Uterus (tissue), 4 donors: ENCODE measurements at places on chromosomes 11 and 22.

- H3K27me3 ChIP-seq = no peaks in the 10 kb centered on the region
- no peaks in the 10 kb centered on the region for H3K36me3 ChIP-seq
- no peak overlapping the region for H3K27ac ChIP-seq
- peaks cover 11% of the 10 kb centered on the region for H3K4me1 ChIP-seq
These were observed 66.2 kb downstream of the HIPK3 start for GRCh38 chr11:33323421-33323820.

DNA sequence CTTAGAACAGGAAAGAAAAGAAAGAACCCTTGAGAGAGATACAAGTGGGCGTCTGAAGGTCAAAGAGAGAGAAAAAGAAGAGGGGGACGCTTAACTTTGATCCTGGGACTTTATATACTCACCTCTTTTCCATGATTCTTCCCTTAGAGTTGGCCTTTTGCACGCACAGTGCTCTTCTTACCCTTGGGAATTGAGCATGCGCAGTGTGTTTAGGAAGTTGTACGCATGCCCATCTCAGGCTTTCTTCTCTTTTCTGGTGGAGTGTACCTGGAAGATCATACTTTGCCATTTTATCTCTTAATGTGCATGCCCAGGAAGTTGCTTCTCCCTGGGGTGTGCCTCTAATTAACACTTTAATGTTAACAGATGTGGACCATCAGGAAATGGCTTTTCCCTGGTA lies 229.6 kb upstream of the ANO3 start:
- H3K36me3 ChIP-seq = no peaks in the 10 kb centered on the region
- no peak overlapping the region for H3K4me3 ChIP-seq
- DNase-seq = no peak
- H3K4me1 ChIP-seq = no peaks in the 10 kb centered on the region

GRCh38 chr22:39173050-39173706 lies 20.7 kb upstream of the CBX7 start:
- peak overlapping the region; percentile 81 for H3K27ac ChIP-seq
- H3K4me1 ChIP-seq = no peaks in the 10 kb centered on the region
- H3K4me3 ChIP-seq = no peak overlapping the region
- DNase-seq = no peak
- H3K27me3 ChIP-seq = no peaks in the 10 kb centered on the region
- no peaks in the 10 kb centered on the region for H3K36me3 ChIP-seq

DNA sequence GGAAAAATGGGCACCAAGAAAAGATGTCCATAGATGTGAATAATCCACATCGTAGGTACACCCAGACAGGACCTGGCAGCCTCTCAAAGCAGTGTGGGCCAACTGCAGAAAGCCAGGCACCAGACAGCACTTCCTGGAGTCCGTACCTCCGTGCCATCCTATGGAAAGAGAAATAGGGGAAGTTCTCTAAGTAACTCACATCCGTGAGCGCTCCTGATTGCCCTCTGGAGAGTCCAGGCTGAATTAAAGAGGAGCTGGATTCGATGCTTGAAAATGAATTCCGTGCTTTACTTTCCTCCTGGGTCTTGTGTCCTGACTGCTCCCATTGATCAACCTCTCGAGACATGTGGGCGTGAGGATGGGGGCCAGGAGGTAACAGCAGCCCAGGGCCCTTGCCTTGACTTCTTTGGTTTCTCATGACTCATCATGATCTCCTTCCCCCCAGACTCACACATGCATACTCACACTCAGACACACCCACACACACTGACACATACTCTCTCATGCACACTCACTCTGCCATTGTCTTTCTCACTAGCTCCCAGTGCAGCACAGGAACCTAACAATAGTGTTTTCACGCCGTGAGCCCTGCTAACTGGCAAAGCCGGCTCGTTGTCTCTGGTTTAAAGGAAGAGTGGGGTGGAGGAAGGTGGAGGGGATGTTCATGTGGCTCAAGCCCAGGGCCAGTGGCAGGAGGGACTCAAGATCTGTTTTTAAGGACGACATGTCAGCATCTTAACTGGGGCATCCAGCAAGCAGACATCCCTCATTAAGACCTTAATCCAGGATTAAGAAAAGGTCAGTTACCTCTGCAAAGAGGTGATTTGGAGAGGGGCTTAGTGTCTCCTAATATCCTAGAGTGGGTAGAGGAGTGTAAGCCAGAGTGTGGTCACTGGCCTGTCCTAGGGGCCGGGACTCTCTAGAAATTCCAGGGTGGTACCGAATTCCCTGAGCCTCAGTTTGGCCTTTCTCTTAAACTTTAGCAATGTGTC lies 104.2 kb downstream of the SCN3B start:
- no peaks in the 10 kb centered on the region for H3K27me3 ChIP-seq
- no peaks in the 10 kb centered on the region for H3K36me3 ChIP-seq
- H3K27ac ChIP-seq = no peak overlapping the region
- no peaks in the 10 kb centered on the region for H3K4me1 ChIP-seq

GRCh38 chr11:45237711-45238315 lies 48.3 kb downstream of the SYT13 start:
- H3K4me3 ChIP-seq = no peak overlapping the region
- no peaks in the 10 kb centered on the region for H3K36me3 ChIP-seq
- no peak overlapping the region for H3K27ac ChIP-seq
- H3K4me1 ChIP-seq = no peaks in the 10 kb centered on the region

DNA sequence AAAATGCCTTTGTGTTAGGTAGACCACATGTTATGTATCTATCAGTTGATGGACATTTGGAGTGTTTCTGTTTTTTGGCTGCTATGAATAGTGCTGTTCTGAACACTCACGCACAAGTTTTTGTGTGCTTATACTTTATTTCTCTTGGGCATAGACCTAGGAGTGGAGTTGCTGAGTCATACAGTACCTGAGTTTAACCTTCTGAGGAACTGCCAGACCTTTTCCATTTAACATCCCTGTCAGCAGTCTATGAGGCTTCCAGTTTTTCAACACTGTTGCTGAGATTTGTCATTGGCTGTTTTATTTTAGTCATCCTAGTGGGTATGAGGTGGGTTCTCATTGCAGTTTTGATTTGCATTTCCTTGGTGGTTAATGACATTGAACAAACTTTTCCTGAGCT lies 4.4 kb downstream of the CTTN start:
- H3K36me3 ChIP-seq = no peaks in the 10 kb centered on the region
- H3K27ac ChIP-seq = no peak overlapping the region
- peaks cover 12% of the 10 kb centered on the region for H3K4me1 ChIP-seq
- H3K27me3 ChIP-seq = no peaks in the 10 kb centered on the region
- no peak overlapping the region for H3K4me3 ChIP-seq

- H3K27ac ChIP-seq = peak overlapping the region; percentile 84
- peaks cover 5% of the 10 kb centered on the region for H3K4me1 ChIP-seq
- H3K4me3 ChIP-seq = no peak overlapping the region
- no peak for DNase-seq
- H3K27me3 ChIP-seq = no peaks in the 10 kb centered on the region
- H3K36me3 ChIP-seq = no peaks in the 10 kb centered on the region
These were observed 268.6 kb downstream of the TBC1D22A start for GRCh38 chr22:47030881-47031627.

DNA sequence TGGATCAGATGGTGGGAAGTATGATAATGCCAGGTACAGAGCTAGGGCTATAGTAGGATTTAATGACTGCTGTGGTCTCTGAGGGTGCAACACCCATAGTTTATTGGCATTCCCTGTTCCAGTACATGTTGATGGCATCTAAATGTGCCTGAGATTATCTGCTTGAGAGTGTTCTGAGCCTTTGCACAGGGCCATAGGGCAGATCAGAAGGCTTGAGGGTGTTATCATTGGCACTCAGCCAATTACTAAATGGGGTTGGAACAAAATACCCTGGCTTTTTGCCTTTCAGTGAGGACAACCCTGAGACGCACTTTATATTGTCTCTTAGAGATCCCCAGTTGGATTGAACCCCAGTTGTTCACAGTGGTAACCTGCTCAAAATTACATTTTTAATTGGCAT lies 6.7 kb downstream of the SLC5A12 start:
- DNase-seq = no peak
- H3K36me3 ChIP-seq = no peaks in the 10 kb centered on the region
- H3K27me3 ChIP-seq = no peaks in the 10 kb centered on the region
- H3K27ac ChIP-seq = no peak overlapping the region

DNA sequence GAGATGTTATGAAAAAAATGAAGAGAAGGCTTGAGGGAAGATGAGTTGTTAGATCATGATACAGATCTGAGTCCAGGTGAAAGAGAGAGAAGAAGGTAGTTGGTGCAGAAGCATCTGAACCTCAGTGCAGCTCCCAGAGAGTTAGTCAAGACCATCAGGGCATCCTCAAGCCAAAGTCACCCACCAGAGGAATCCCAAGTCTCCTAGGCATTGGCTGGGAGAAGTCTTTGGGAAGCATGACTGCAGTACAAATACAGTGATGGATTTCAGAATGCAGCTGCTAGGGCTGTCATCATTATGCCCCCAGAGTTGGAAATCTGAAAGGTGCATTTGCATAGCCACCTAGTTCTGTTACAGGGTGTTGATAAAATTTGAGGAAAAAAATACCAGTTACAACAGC lies 59.7 kb upstream of the GALNT18 start:
- no peaks in the 10 kb centered on the region for H3K4me1 ChIP-seq
- no peak overlapping the region for H3K27ac ChIP-seq
- H3K4me3 ChIP-seq = no peak overlapping the region
- DNase-seq = no peak
- H3K36me3 ChIP-seq = no peaks in the 10 kb centered on the region
- no peaks in the 10 kb centered on the region for H3K27me3 ChIP-seq

GRCh38 chr11:34448223-34448994 lies 9.7 kb downstream of the CAT start:
- H3K27ac ChIP-seq = no peak overlapping the region
- H3K4me3 ChIP-seq = no peak overlapping the region
- H3K36me3 ChIP-seq = no peaks in the 10 kb centered on the region
- H3K4me1 ChIP-seq = peaks cover 5% of the 10 kb centered on the region
- DNase-seq = no peak

DNA sequence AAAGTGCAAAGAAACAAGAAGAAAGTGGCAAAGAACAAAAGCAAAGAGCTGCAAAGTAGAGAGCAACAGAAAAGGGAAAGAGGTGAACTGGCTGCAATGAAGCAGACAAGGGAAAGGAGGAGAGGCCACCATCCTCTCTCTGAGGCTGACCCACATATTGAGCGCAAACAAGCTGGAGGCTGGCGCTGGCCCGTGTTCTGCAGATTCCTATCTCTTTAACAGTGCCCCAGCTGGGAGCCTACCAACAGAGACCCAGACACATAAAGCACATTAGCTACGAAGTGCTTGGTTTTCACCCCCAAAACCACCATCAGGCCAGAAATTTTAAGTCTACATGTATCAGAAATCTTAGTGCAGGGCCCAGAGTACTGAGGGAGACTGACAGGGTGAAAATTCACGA lies 17.6 kb downstream of the NCAPD3 start:
- DNase-seq = no peak
- no peaks in the 10 kb centered on the region for H3K4me1 ChIP-seq
- H3K27ac ChIP-seq = no peak overlapping the region
- H3K36me3 ChIP-seq = no peaks in the 10 kb centered on the region
- H3K4me3 ChIP-seq = no peak overlapping the region
- H3K27me3 ChIP-seq = no peaks in the 10 kb centered on the region

GRCh38 chr22:36835903-36836302 lies 19.1 kb upstream of the PVALB start:
- H3K36me3 ChIP-seq = no peaks in the 10 kb centered on the region
- no peak overlapping the region for H3K4me3 ChIP-seq
- no peaks in the 10 kb centered on the region for H3K27me3 ChIP-seq
- no peak for DNase-seq

DNA sequence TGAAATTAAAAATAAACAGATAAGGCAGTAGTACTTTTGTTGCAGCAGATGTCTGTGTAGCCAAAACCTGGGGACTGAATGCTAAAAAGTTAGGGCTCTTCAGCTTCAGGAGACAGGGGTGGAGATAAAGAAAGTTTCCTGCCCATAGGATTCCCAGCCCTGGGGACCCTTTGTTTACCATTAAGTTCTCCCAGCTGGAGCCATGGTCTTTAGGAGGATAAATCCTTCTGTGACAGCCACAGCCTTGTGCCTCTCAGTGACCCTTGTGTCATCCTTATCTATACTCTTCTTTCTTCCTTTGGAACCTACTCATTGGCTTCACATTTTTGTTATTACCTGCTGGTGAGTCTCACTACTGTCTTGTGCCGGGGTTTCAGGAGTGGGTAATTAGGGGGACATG lies at the start of gene OR51M1:
TSS of gene OR51M1 (plus strand) at position 237 of the 400 bp plus-strand sequence. CDS start 5,587 bp downstream, outside the sequence.
- H3K4me3 ChIP-seq = no peak within 1 kb of the TSS
- DNase-seq = no peak
- H3K4me1 ChIP-seq = no peaks in the 10 kb centered on the region
- H3K27ac ChIP-seq = no peak within 1 kb of the TSS

DNA sequence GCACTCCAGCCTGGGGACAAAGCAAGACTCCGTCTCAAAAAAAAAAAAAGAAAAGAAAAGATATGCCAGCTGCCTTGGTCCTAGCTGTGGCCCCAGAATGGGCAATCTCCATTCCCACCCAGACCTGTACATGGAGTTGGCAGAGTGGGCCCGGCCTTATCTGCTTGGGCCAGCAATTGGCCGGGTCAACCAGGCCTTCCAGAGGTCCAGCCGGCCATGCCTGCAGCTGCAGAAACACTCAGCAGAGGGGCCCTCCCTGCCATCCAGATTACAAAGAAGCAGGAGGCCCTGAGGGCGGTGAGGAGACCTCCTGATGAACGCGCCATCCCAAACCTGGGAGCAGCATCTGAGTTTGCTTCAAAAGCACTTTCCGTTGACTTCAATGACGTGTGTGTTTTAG lies 26.9 kb upstream of the ARFGAP3 start:
- no peaks in the 10 kb centered on the region for H3K27me3 ChIP-seq
- no peak for DNase-seq
- H3K4me1 ChIP-seq = no peaks in the 10 kb centered on the region
- H3K27ac ChIP-seq = no peak overlapping the region
- no peak overlapping the region for H3K4me3 ChIP-seq
- H3K36me3 ChIP-seq = no peaks in the 10 kb centered on the region

DNA sequence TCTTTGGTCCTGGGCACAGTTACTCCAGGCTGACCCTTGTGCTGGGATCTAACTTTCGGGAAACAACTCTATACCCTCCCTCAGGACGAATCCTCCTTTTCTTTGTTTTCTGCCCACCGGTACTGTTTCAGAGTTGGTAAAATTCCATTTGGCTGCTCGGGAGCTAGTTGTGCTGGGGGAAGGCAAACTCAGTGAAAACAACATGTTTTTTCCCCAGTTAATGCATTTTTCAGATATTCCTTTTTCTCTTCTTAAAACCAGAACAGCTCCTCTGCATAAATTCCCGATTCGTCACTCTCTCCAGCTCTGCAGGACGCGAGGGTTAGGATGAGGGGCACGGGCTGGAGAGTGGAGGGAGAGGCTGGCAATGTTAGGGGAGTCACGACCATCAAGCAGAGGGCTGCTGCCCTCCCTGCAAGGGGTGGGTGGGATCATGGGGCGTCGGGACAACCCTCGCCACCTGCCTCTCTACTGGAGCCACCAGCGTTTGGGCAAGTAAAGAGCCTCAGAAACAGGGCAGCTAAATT lies 31.3 kb downstream of the LRRC10B start:
- no peaks in the 10 kb centered on the region for H3K36me3 ChIP-seq
- no peak for DNase-seq
- H3K27me3 ChIP-seq = no peaks in the 10 kb centered on the region
- no peaks in the 10 kb centered on the region for H3K4me1 ChIP-seq

DNA sequence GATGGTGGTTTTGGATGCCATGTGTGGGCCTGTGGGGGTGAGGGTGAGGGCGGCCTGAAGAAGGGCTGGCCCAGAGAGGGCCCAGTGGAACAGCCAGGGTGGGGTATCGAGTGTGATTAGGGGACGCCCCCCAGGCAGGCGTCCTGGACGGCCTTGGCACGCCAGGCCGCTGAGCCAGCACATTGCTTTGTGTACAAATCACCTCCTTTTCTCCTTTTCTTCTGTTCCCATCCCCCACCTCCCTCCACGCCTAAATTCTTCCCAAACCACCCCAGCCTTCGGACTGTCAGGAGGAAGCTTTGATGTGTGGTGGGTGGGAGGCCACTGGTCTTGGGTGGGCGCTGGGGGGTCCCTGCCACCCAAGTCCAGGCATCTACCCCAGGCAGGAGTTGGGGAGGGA lies 7.8 kb upstream of the CD248 start:
- no peak for DNase-seq
- H3K4me1 ChIP-seq = no peaks in the 10 kb centered on the region
- H3K36me3 ChIP-seq = no peaks in the 10 kb centered on the region
- H3K27ac ChIP-seq = no peak overlapping the region
- H3K4me3 ChIP-seq = no peak overlapping the region
